WTC11 (cell line): ENCODE measurements at places on chromosomes 16 and 17. TPM values are rescaled to one million over a fixed set of nuclear protein-coding genes. Genes with fewer than 3 reads are reported as not detected.
A peak's percentile ranks its signal among the peaks of the same experiment; 100 is the strongest.

Gene PLCG2
- 7.0 to 8.7 TPM (median 8.6 TPM) in 3 replicates for total RNA-seq

Gene FAM20A
- 1.3 to 5.8 TPM (median 2.0 TPM) in 3 replicates for total RNA-seq

Gene VWA3A
- 0.11 TPM in 1 of 3 replicates, not detected in the others for total RNA-seq

Gene ENO3
- total RNA-seq: 30.9 to 40.3 TPM (median 37.7 TPM) in 3 replicates

Gene HLF
- total RNA-seq: 0.30 to 0.34 TPM (median 0.31 TPM) in 3 replicates

Gene GJD3
- 1.4 to 2.3 TPM (median 2.0 TPM) in 3 replicates for total RNA-seq

Gene TGFB1I1
- total RNA-seq: 4.3 to 5.3 TPM (median 4.6 TPM) in 3 replicates

Gene ABCA6
- not detected in 3 replicates for total RNA-seq

Gene ZNF205
- total RNA-seq: 17.7 to 22.7 TPM (median 21.3 TPM) in 3 replicates

Gene METRN
- 30.9 to 64.3 TPM (median 61.4 TPM) in 3 replicates for total RNA-seq

Gene PRRT2
- 20.5 to 25.3 TPM (median 23.6 TPM) in 3 replicates for total RNA-seq

Gene NPIPA8
- total RNA-seq: 6.8 to 32.4 TPM (median 22.7 TPM) in 3 replicates

Gene TOP2A
- 273 to 307 TPM (median 292 TPM) in 3 replicates for total RNA-seq

Gene KCNG4
- not detected in 3 replicates for total RNA-seq

Gene NECAB2
- 2.9 to 4.9 TPM (median 4.4 TPM) in 3 replicates for total RNA-seq

Gene KRTAP1-1
- total RNA-seq: not detected in 3 replicates

Gene SPAG7
- total RNA-seq: 97.3 to 103 TPM (median 101 TPM) in 3 replicates

DNA sequence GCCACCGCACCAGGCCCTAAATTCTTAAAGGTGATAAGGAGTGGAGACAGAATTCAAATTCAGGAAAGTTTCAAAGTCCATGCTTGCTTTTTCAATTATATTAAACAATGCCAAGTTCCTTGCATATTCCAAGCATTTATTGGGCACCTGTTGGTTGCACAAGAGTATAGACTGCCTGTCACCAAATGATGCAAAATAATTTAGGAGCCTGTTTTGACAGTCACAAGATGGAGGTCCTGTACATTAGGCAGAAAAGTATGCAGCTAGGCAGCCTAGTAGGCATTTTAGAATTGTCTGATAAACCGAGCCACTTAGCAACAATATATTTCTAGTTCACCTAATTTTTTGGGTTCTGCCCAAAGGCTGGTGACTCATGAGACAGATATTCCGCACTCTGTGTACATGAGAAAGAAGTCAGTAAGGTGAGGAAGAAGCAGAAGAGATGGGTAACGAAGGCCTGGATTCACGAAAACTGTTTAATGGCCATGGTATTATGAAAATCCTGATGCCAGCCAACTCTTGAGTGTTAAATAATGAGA is 7.3 kb downstream of the ACACA start:
- H3K4me3 ChIP-seq: no peak overlapping the region
- H3K4me1 ChIP-seq: no peaks in the 10 kb centered on the region
- no peak overlapping the region for H3K27ac ChIP-seq
- H3K27me3 ChIP-seq: no peaks in the 10 kb centered on the region

DNA sequence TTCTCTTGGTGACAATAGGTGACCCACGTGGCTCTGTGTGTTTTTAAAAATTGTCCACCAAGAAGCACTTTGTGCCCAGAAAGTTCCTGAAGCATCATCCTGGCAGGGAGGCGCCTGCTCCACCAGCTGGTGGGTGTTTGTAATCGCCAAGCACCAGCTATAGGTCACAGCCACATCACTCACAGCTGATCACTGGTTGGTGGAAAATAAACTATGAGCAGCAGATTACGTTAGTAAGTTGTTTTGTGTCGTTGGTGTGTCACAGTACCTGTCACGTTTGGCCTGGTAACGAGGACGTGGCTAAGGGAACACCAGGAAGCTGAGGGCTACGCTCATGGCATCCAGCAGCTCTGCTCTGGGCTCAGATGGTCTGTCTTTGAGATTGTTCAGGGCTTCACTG is 10.1 kb downstream of the MRM3 start:
- H3K27me3 ChIP-seq: no peaks in the 10 kb centered on the region
- no peak overlapping the region for H3K4me3 ChIP-seq
- H3K27ac ChIP-seq: peak overlapping the region; percentile 74

DNA sequence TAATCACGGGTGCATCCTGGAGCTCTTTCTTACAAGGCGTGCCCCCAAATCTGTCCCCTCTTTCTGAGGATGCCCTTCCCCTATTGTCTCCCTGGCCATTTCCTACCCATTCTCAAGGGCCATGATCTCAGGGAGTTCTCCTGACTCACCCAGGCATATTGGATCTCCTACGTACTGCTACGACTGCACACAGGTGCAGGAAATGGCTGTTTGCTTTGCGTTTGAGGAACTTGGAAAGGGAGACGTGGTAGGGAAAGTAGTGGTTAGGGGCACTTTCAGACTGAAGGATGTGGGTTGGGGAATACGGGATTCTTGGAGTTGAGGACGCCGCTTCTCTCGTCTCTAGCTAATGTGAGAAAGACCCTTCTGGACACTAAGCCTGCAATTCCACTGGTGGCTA is 18.7 kb upstream of the MEOX1 start:
- H3K27me3 ChIP-seq: no peaks in the 10 kb centered on the region
- no peaks in the 10 kb centered on the region for H3K36me3 ChIP-seq
- H3K27ac ChIP-seq: no peak overlapping the region
- DNase-seq: no peak

GRCh38 chr17:309361-309888 is 43.2 kb downstream of the RPH3AL start:
- H3K27me3 ChIP-seq: peaks cover 15% of the 10 kb centered on the region
- no peaks in the 10 kb centered on the region for H3K36me3 ChIP-seq
- no peak overlapping the region for H3K4me3 ChIP-seq
- DNase-seq: peak; percentile 73

- H3K27ac ChIP-seq: no peak overlapping the region
- H3K4me3 ChIP-seq: no peak overlapping the region; the same call in 1 of the 2 replicates
- no peak for DNase-seq
- H3K27me3 ChIP-seq: peaks cover 12% of the 10 kb centered on the region
- H3K36me3 ChIP-seq: no peaks in the 10 kb centered on the region
Measured at GRCh38 chr17:3962217-3962964, 1.8 kb downstream of the ATP2A3 start.

DNA sequence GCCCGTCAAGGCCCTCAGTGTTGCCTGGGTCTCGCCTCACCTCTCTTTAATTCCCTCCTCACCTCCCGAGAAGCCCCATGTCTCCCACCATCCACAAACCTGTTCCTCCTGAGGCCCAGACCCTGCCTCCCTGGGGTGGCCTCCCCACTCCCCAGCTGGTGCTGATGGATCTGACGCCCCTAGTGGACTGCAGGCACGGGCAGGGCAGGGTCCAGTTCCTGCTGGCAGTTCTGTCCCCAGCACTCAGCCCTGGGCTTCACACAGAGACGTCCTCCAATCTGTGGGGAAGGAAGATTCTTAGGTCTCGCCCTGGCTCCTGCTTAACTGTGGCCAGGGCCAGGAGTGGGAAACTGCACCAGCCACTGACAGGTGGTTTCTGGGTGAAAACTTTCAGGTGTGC is 108.8 kb downstream of the AMFR start:
- H3K36me3 ChIP-seq: no peaks in the 10 kb centered on the region
- no peak overlapping the region for H3K4me3 ChIP-seq
- peaks cover 9% of the 10 kb centered on the region for H3K27me3 ChIP-seq
- peaks cover 5% of the 10 kb centered on the region for H3K4me1 ChIP-seq

DNA sequence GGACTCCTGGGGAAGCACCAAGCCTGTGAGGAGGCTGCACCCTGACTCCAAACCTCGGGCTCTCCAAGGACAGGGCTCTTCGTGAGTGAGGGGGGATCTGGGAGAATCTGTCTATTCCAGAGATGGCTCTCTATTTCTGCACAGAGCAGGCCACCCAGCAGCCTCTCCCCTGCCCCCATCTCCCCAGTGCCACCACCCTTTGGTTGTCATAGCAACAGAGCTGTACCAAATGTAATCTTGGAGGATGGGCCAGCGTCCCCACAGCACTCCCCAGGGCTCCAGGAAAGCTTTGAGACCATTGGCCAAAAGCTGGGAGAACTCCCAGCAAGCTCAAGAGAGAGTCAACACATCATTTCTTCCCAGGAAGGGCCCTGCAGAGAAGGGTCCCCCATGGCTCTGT is 49.3 kb downstream of the ABCC12 start:
- H3K4me3 ChIP-seq: no peak overlapping the region
- peaks cover 22% of the 10 kb centered on the region for H3K4me1 ChIP-seq
- no peaks in the 10 kb centered on the region for H3K27me3 ChIP-seq
- no peak overlapping the region for H3K27ac ChIP-seq
- no peaks in the 10 kb centered on the region for H3K36me3 ChIP-seq

DNA sequence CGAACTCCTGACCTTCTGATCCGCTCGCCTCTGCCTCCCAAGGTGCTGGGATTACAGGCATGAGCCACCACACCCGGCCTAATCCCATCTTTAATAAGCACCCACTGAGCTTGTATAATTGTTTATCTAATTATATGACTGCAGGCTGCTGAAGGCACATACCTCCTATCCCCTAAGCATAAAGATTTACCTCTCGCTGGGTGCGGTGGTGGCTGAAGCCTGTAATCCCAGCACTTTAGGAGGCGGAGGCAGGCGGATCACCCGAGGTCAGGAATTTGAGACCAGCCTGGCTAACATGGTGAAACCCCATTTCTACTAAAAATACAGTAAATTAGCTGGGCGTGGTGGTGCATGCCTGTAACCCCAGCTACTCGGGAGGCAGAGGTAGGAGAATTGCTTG is 20.1 kb upstream of the YWHAE start:
- H3K4me3 ChIP-seq: no peak overlapping the region
- no peaks in the 10 kb centered on the region for H3K27me3 ChIP-seq
- no peak overlapping the region for H3K27ac ChIP-seq
- H3K4me1 ChIP-seq: no peaks in the 10 kb centered on the region

DNA sequence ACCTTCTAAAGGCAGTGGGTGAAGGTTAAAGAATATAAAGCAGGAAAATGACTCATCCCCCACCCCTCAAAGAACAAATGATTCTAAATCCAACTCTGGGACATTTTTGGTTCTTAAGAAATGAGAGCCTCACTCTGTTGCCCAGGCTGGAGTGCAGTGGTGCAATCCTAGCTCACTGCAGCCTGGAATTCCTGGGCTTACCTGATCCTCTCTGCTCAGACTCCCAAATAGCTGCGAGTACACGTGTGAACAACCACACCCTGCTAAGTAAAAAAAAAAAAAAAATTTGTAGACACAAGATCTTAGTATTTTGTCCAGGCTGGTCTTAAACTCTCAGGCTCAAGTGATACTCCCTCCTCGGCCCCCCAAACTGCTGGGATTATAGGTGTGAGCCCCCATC is 298.8 kb upstream of the MAF start:
- peaks cover 9% of the 10 kb centered on the region for H3K4me1 ChIP-seq
- no peaks in the 10 kb centered on the region for H3K36me3 ChIP-seq
- DNase-seq: no peak

DNA sequence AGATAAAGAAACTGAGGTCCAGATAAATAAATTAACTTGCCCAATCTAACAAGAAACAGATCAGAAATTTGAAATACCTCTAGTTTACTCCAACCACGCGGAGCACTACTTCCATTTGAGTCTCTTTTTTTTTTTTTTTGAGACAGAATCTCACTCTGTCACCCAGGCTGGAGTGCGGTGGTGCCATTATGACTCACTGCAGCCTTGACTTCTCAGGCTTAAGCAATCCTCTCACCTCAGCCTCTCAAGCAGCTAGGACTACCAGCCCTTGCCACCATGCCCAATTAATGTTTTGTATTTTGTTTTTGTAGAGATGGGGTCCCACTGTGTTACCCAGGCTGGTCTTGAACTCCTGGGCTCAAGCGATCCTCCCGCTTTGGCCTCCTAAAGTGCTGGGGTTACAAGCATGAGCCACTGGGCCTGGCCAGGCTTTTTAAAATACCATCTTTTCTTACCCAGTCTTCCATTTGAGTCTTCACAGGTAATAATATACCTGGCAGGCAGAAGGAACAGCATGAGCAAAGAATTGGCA is 3.3 kb upstream of the NACA2 start:
- no peaks in the 10 kb centered on the region for H3K36me3 ChIP-seq
- no peak overlapping the region for H3K27ac ChIP-seq
- no peaks in the 10 kb centered on the region for H3K27me3 ChIP-seq
- H3K4me3 ChIP-seq: no peak overlapping the region
- H3K4me1 ChIP-seq: no peaks in the 10 kb centered on the region

DNA sequence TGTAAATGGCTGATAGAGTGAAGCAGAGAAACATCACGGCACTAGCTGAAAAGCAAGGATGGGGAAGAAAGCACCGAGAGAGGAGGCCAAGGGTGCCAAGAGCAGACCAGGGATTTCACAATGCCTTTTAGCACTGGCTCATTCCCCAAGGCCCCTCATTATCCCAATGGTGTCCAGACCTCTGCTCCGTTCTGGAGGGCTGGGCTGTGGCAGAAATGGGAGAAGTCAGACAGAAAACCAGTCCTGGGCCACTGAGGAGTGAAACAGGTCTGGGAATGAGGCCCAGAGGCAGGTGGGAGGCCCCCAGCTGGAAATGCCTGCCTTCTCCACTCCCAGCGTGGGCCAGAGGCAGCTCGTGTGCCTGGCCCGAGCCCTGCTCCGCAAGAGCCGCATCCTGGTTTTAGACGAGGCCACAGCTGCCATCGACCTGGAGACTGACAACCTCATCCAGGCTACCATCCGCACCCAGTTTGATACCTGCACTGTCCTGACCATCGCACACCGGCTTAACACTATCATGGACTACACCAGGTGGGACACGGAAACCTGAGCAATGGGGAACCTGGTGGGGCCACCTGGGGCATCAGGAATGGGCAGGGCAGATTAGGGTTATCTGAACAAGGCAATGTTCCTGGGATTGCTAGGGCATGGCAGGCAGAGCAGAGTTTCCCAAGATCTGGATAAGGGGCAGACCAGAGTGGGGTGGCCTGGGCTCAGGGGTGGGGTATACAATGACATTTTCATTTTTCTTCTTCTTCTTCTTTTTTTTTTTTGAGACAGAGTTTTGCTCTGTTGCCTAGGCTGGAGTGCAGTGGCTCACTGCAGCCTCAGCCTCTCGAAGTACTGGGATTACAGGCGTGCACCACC is 20.3 kb downstream of the ANKRD40 start:
- H3K4me1 ChIP-seq: peaks cover 28% of the 10 kb centered on the region
- H3K36me3 ChIP-seq: no peaks in the 10 kb centered on the region
- peak overlapping the region; percentile 57; the same call in 1 of the 2 replicates for H3K27ac ChIP-seq
- H3K27me3 ChIP-seq: no peaks in the 10 kb centered on the region
- H3K4me3 ChIP-seq: no peak overlapping the region
- peak; percentile 46 for DNase-seq

DNA sequence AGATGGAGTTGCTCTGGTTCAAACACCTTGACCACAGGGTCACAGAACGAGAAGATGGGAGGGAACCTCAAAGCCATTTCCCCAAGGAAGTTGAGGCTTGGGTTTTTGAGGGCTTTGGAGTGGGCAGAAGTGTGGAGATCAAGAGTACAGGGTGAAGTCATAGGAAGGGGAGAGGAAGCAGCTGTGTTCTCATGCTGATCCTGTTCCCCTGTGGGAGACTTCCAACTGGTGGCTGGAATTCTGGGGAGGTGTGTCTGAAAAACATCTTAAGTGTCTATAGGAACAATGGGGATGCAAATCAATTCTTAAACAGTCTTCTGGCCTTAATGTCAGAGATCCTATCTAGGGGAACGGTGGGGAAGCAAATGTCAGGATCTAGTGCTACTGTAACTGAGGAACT is 38.8 kb upstream of the HSBP1 start:
- H3K27me3 ChIP-seq: no peaks in the 10 kb centered on the region; the same call in 1 of the 2 replicates
- H3K4me1 ChIP-seq: peaks cover 59% of the 10 kb centered on the region
- no peak overlapping the region for H3K4me3 ChIP-seq

DNA sequence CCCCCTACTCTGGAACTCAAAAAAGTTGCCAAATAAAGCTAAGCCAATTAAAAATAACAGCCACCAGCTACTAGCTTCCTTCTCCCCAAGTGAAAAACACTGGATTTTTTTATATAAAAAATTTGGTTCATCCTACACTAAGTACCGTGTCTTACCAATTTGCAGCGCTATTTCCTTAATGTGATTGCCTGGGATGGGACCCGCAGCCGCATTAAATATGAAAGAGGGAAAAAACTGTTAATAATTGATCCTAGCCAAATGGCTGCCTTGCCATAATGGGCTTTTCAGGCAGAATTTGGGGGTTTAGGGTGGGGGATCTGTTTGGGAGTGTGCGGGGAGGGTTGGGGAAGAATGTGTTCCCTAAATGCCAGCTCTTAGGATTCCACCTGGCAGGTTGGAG is 2.0 kb downstream of the HOXB9 start:
- DNase-seq: no peak
- no peak overlapping the region for H3K27ac ChIP-seq
- H3K4me3 ChIP-seq: no peak overlapping the region
- H3K36me3 ChIP-seq: no peaks in the 10 kb centered on the region
